ENCODE measurements at places on chromosomes 6 and 20.

- DNase-seq = no peak
These were observed 404.7 kb upstream of the RUNX2 start for GRCh38 chr6:44923444-44923843.

- DNase-seq = no peak
These were observed 270.9 kb upstream of the SULF2 start for GRCh38 chr20:48056218-48056617.

DNA sequence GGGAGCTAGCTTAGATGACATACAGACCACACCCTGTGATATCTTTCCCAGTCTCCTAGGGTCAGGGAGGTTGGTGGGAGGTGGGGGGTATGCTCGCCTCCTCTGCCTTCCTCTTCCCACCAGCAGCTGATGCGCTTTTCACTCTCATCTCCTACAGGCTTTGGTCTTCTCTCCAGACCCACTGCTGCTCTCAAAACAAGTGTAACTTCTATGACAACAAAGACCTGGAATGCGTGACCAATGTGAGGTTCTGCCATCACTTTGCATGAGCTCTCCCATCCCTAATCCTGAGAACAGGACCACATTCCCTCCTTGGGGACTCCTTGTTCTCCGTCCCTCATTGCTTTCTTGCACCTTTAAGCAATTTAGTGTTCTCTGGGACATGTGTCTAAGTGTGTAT, 2.7 kb downstream of the CTSA start:
- no peak for DNase-seq

DNA sequence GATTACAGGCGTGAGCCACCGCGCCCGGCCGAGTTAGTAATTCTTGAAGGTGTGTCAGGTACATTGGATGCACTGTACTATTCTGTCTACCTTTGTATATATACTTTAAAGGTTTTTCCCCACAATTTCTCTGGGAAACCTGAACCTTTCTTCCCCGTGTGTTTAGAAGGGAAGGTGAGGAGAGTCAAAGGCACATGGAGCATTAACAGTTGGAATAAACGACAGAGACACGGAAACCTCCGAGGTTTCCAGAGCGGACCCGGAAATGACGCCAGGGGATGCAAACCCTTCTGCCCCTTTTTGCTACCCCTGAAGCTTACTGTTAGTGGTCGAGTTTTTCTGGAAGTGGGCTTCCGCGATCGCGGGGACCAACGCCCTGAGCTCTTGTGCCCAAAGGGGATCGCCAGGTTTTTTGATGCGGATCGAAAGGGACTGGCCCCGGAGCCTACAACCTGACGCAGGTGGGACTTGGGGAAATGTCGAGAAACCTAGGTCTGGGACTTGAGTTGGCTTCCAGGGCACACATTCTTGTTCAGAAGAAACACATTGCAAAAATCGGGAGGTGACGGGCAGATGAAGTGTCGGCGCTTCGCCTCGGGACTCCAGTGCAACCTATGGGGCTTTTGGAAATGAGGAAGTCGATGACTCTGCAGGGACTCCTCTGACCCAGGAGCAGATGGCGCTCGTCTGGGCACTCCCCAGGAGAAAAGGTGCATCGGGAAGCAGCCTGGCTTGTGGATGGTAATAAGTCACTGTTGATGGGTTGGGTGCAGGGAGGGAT, 218.2 kb downstream of the OR2B2 start:
- peak; percentile 39 for DNase-seq

DNA sequence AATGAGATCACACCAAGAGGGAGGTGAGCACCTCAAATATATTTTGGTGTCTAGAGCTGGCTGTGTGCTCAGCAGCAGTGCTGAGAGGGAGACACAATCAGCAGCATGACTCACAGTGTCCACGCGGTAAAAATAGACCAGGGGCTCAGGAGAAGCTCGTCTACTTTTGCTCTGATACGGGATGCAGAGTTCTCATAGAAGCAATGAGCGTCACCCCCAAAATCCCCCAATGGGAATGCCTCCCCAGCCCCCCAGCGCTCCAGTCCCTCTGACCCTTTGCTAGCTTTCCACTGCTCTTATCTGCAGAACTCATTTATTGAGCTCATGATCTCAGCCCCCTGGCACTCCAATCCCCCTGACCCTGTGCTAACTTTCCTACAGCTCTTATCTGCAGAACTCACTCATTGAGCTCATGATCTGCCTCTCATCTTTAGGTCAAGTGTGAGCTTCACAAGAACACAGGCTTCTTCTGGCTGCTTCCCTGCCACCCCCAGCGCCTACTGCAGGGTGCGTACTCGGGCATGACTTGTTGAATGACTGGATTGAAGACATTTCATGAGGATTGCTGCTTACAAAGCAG, 34.0 kb downstream of the SYNDIG1 start:
- DNase-seq = no peak

GRCh38 chr6:38336922-38337321, 302.8 kb downstream of the BTBD9 start:
- no peak for DNase-seq

DNA sequence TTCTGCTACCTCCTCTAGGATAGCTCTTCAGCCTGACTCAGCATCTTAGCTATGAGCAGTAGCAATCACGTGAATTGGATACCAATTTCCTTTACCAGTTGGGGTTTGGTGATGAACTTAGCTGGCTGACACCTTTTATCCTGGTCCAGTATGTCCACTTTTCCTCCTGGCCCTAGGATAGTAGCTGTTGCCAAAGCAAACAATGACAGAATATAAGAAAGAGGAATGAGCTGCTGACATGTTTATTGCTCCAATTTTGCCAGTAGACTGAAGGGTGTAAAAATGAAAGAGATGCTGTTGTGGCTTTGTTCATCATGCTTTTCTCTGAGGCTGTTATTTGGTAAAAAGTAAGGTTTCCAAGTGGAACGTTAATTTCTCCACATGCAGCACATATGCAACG, 168.3 kb upstream of the JAG1 start:
- DNase-seq = no peak

DNA sequence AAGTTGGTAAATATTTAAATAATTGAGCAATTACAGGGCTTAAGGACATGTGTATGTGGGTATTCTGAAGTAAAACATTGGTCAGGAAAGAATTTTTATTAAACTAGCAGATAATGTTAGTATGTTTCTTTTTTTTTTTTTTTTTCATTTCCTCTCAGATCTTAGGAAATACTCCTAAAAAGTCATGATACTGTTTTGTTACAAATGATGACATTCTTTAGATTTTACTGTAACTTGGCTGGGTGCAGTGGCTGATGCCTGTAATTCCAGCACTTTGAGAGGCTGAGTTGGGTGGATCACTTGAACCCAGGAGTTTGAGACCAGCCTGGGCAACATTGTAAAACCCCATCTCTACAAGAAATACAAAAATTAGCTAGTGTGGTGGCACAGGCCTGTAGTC, 41.5 kb downstream of the CDC40 start:
- no peak for DNase-seq

DNA sequence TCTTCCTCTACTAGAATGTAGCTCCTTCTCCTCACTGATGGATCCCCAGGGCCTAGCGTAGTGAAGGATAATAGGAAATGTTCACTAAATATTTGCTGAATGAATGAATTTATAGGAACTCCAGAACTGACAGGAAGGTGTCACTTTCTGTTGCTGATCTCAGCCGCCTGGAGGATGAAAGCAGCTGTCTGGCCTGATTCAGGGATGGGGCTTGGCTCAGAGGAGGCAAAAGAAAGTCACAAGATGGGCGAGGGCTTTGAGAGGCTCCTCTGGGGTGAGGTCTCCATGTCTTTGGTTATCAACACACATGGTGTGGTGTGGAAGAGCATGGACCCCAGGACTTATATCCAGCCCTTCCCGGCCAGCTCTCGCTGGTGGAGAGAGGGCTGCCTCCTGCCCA, 11.5 kb upstream of the CCDC167 start:
- DNase-seq = no peak

- DNase-seq = no peak
These were observed 55.9 kb downstream of the PRKN start for GRCh38 chr6:162671580-162672165.

DNA sequence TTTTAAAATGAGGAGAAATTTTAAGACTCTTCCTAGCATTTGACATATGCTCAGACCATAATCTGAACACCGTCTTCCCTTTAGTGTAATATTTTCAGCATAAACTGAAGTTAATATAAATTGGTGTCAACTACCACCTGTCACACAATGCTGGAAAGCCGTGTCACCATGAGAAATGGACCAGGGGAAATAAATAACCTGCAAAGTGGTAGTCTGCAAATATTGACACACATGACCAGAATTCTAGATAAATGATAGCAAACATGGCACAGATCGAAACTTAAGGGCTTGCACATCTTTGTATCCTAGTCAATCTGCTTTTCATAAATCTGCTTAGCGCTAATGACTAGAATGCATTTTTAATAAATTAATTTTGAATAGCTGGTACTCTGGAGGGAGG, 191.9 kb downstream of the CD83 start:
- no peak for DNase-seq

Data from stimulated activated CD4-positive, alpha-beta T cell treated with anti-CD3 and anti-CD28 coated beads, Interleukin-2, amount 100 ng/mL, for 24 hours (primary cell).